ENCODE measurements at places on chromosomes 5 and 9.

GRCh38 chr5:14123974-14124482, 19.1 kb upstream of the TRIO start:
- no peak for DNase-seq

- DNase-seq, result no peak
These were observed 1048.4 kb downstream of the MAT2B start for GRCh38 chr5:164553851-164554250.

- no peak for DNase-seq
These were observed 67.1 kb downstream of the DAB2IP start for GRCh38 chr9:121718501-121718900.

DNA sequence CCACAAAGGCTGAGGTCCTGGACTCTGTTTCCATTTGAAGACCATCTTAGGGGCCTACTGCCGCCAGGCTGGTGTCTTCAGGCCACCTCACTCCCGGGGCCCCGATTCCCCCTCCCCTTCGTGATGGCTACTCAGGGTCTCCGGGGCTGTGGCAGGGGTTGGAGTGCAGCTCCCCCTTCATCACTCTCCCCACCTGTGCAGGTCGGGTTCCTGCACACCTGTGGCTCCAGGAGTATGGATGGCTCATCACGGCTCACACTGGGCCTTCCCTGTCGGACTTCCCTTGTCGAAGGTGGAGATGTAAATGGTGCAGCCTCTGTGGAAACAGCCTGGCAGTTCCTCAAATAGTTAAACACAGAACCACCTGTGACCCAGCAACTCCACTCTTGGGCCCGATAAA, 11.9 kb downstream of the LCN9 start:
- no peak for DNase-seq

DNA sequence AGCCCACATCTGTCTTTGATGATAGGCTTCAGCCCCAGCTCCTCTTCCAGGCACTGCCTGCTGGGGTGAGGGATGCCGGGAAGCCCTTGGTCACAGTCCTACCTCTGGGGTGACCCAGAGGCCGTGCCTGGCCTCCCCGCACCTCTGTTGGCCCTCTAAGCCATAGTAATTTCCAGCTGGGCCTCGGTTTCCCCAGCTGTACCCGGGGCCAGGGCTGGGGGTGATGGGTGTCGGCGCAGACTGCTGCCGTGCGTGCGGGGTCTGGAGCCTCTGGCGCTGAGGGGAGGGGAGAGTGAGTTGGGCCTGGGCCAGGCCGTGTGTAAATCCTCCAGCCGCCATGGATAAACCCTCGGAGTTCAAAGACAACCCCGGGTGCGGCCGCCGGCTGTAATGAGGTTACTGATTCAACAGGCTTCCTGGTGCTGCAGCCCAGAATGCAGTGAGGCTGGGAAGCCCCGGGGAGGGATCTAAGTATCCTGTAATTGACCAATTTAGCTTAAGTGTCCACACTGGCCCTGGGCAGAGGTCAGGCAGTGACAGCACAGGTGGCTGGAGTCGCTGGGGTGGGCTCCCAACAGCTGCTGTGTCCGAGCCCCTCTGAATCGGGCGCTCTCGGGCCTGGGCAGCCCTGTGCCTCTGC, 7.1 kb downstream of the RXRA start:
- no peak for DNase-seq

GRCh38 chr5:74624501-74624900, 16.0 kb downstream of the ENC1 start:
- peak; percentile 43 for DNase-seq

DNA sequence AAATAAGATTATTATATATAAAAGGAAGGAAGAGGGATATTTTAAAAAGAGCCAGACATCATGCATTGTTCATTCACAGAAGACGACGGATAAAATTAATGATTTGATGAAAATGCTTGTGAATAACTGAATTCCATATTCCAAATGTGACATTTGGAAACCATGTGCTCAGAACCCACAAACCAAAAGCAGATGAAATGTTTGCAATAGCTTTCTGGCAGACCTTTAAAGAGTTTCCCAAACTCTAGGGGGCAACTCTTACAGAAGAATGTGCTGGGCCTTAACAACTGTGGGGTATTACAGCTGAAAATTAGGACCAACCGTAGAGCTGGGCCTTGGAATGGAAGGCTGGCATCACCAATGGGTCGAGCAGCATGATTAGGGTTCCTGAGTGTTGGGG, 471.0 kb downstream of the EFNA5 start:
- DNase-seq, result no peak

- no peak for DNase-seq
These were observed 4.8 kb upstream of the FAM240B start for GRCh38 chr9:38724754-38725153.

DNA sequence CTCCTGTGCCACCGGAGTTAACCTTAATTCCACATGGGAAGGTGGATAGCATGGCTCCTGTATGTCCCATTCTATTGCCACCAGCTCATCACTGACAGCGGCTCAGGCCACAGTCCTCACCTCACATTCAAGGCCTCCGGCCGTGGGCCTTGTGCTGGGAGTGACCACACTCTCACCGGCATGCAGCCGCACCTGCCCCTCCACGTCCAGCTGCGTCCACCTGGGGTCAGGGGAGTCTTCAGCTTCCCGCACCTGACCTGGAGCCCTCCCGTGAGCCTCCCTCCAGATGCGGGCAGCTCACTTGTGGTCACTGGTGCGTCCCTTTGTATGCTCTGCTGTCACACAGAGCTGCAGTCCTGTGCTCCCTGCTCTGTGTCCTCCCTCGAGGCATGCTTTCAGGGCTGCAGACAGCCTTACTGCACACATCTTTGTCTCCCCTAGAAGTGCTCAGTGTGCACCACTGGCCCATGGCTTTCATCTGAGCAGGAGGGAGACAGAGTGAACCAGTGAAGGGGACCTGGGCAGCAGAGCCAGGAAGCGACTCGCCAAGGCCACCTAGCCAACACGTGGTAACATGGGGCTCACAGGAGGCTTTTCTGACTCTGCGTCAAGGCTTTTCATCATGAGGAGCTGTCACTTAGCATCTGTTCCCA, 210.1 kb downstream of the ERCC6L2 start:
- DNase-seq, result no peak

- no peak for DNase-seq
These were observed 652.3 kb upstream of the FTMT start for GRCh38 chr5:121199216-121199999.

DNA sequence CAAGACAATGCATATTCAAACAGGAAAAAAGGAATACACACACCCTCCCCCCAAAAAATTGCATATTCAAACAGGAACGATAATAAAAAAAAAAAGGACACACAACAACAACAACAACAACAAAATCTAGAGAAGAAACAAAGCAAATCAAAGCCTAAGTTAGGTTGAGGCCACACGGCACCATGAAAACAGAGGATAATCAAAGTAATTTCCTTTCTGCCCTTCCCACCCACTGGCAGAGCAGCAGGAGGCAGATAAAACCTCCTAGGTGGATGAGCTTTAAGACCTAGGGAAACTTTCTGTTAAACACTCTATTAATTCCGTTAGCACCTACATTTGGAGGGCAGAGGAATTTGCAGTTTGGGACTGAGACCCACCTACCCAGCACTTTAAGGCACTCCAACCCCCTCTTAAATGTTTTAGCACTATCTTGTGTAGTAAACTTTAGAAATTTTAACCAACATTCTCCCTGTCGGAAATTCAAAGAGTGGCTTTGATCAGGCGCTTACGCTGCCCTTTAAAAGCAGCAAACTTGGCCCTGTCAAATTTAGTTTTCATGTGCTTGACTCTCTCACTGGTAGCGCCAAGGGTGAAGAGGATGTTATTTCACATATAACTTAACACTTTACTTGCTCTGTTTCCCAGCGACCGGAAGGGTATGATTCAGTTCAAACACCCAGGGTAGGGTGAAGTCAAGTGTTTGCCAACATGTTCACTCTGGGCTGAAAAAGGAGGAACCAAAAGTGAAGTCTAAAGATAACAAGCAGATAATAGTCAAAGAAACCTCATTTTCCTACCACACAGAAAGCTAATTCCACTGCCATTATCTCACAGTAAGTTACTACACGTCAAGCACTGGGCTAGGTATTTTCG, 9.2 kb downstream of the ENC1 start:
- DNase-seq, result no peak

GRCh38 chr5:52802974-52803336, 15.2 kb downstream of the ITGA1 start:
- DNase-seq, result no peak

DNA sequence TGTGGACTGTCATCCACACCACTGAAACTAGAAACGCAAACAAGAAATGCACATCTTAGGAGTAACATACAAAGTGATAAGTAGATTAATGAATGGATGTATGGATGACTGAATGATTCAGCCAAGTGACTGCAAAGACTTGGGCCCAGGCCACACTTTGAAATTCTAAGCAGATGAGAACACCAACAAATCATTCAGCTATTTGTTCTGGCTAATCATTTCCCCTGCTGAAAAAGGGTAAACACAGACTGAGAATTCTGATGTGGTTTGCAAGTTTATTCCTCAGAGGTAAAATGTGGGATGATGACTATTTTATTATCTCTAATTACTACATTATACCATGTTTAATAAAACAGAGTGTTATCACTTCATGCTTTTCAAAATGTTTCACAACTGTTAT, 163.2 kb upstream of the ADAMTS16 start:
- no peak for DNase-seq

DNA sequence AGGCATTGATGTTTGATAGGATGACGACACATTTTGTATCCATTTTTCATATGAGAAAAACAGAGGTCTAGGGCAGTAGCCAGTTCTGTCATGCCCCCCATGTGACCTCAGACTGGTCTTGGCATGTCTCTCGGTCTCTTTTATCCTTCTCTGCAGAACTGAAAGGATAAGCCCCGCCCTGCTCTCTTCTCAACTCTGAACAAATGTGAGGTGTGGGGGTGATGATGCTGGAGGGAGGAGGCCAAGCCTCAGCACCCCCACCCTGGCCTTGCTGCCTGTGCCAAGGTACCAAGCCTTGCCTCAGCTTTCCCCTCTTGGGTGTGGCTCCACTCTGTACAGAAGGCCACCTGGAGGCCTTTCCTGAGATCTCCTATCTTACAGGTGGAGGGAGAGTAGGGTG, 19.5 kb upstream of the CRB2 start:
- DNase-seq, result no peak

DNA sequence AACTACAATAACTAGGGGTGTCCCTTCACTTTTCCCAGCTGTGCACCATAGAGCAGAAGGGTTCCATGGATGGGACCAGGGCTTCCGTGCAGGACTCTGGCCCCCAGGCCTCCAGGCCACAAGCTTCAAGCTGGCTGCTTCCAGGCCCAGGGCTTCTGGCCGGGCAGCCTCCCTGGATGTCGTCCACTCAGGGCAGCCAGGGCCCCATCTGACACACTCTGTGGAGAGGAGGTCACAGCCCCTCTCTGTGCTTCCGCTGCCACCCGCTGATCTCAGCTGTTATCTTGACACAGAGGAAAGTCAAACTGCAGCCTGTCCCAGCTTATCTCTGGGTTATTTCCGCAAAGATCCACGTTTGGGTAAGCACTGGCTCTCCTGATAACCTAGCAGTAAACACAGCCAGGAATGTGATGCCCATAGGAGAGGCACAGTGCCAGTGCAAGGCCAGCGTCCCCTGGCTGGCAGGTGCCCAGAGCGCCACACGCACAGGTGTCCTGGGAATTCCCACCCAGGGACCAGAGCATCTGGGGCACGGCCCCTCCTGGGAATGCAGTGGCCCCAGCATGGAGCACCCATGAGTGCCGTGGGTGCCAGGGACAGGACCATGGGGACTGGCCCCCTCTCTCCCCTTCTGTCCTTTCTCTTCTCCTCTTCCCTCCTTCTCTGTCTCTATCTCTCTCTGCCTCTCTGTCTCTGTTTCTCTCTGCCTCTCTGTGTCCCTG, 15.6 kb upstream of the SLC6A19 start:
- DNase-seq, result no peak
